ENCODE measurements at places on chromosomes 3 and 15.

- DNase-seq = no peak
Observed at GRCh38 chr3:137347132-137347531, 389.3 kb downstream of the IL20RB start.

DNA sequence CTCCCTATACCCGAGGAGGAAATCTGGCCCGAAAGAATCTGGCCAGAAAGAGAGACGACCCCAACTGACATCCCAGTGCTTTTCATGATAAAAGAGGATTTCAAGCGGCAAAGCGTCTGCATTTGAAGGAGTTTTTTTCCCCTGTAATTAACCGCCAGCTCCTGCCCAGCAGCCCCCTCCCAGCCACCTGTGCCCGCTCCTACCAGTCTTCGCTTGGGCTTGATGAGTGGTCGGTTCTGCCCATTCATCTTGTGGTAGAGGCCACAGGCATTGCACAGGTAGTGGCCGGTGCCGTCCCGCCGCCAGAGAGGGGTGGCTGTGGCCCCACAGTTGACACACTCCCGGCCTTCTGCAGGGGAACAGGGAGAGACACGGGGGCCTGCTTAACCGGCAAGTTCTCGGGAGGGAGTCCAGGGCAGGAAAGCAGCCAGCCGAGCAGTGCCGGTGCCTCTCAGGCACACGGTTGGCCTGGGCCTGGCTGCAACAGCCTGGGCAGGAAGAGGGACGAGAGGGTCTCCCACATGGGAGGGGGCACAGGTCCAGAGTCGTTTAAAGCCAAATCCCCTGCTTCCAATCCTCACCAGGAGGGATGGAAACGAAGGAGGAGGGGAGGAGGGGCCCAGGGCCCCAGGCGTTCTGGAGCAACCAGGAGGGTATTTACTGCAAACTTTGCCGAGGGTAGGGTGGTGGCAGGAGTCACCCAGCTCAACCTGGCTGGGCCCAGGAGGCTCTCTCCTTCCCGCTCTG is 9.2 kb downstream of the GATA2 start:
- DNase-seq = no peak

DNA sequence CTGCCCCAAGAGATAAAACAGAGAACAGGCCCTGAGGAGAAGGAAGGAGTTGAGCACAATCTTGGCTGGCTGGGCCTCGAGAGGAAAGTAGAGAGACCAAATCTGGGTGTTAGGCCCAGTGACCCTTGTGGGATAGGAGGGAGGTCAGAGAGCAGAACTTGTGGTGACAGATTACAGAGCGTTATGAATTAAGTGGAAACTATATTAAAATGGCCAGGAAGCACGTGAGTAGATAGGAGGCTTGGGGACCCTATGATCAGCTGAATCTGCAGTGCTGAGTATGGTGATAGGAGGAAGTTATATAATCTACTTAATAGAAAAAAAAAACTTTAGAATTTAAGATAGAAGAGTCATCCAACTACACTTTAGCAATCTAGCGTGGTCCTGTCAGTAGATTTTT is 30.0 kb downstream of the ST6GAL1 start:
- no peak for DNase-seq

DNA sequence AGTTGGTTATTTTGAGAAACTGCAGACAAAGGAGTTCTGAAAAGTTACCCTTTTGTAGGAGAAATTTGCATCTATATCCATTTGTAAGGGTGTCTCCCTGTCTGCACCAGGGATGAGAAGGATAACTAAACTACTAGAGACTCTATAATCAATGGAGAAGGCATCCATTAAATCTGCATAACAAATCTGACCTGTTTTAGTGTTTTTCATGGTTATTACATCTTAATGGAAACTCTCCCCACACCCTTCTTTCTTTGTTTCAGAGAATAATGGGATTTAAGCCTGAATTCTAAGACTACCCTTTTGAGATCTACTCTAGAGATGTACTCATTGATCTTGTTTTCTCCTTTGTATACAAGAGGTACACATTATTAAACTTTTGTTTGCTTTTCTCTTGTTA is 82.0 kb upstream of the DAZL start:
- DNase-seq = no peak

DNA sequence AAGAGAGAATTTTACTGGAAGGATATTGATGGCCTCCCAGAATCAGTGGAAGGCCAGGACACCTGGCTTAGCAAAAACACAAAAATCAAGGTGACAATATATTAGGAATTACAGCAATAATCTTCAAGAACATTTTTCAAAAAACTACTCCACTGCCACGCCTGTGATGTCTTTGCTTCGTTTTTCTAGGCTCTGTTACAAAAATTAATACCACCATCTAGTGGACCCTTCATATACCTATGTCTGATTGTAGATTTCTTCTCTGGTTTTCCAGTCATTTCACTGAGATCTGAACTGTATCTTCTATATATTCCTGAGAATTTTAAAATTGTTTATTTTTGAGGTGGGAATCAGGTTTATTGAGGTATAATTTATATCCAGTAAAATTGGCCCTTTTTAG is 5.6 kb upstream of the SLC33A1 start:
- no peak for DNase-seq

DNA sequence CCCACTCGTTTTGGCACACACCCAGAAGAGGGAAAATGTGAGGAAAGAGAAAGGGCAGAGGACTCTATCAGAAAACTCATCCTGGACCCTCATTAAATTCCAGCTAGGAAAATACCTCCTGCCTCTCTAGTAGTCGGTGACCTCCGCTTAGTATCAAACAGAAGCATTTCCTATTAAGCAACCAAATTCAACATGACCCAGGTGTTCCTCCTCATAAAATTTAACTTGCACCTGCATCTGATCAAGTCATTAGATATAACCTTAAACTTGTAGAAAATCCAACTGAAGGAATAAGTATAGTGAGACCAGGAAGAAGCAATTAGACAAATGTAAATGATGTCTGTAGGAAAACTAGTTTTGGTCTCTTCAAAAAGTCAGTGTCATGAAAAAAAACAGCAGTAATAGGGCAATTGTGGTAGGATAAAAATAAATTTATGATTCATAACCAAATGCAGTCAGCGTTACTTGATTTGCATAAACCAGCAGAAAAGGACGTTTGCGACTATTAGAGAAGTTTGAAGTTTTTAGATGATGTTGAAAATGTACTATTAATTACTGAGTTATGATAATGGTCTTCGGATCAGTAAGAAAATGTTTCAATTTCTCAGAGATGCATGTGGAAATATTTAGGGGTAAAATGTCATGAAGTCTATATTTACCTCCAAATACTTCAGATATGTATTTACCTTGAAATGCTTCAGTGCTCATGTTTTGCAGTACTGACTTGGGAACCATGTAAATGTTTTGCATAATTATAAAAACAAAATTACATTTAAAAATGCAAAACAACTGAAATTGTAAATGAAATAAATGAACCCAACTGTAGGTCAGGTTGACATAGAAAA is 44.6 kb downstream of the LDHAL6B start:
- no peak for DNase-seq

Measured in Daoy (cell line).